Stimulated activated CD4-positive, alpha-beta T cell treated with anti-CD3 and anti-CD28 coated beads, Interleukin-1b, Interleukin-23, amount 100 ng/mL, for 48 hours (primary cell): ENCODE measurements at places on chromosomes 5 and 9.
A peak's percentile ranks its signal among the peaks of the same experiment; 100 is the strongest.

DNA sequence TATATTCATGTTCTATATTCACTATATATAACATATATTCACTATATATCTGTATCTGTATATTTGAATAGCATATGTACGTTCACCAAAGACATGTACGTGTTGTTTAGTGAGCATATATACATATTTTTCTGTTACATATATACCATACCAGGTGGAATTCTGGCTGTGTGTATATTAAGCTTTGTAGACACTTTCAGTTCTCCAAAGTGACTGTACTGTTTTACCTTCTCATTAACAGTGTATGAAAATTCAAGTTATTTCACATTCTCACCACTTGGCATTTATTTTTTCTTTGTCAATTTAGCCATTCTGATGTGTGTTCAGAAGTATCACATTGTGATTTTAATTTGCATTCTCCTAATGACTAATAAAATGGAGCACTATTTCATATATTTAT is 52.2 kb downstream of the DROSHA start:
- no peak for DNase-seq

DNA sequence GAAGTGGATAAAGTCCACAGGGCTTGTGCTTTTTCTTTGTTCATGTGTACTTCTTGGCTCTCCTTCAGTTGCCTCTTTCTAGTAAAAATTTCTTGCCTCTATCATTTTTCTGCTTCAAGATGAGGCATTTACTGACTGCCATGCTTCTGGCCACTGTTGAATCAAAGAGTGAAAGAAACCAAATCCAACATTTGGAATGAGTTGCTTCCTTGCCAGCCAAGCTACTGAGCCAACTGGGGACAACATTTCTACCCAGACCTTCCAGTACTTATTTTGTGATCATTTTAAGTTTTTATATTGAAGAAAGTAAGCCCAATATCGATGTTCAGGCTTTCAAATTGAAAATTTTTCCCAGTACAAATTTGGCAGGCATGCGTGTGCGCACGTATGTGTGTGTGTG is 73.2 kb downstream of the SNCAIP start:
- no peak for DNase-seq

- DNase-seq = peak; percentile 2
Measured at GRCh38 chr5:36242534-36243485, 1.1 kb upstream of the NADK2 start.

GRCh38 chr9:110994771-110995241 is 43.5 kb downstream of the LPAR1 start:
- no peak for DNase-seq

DNA sequence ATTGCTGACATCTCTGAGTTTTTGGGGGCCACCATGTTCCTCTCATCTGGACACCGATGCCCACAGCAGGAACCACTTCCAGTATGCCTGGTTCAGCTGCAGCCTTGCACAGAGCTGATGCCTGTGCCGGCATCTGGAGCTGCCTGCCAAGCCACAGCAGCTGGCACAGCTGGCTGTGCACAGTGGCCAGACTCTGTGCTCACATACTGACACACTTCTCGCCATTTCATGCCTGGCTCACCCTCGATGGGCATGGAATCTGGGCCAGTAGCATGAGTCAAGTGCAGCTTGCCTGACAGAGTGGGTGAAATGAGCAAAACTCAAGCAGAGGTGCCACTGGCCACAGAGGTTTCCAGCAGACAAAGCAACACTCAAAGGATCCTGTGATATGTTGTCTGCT is 863.4 kb downstream of the DNAH5 start:
- DNase-seq = no peak

- DNase-seq = no peak
Measured at GRCh38 chr5:178768371-178769260, 38.2 kb upstream of the ZNF354A start.

DNA sequence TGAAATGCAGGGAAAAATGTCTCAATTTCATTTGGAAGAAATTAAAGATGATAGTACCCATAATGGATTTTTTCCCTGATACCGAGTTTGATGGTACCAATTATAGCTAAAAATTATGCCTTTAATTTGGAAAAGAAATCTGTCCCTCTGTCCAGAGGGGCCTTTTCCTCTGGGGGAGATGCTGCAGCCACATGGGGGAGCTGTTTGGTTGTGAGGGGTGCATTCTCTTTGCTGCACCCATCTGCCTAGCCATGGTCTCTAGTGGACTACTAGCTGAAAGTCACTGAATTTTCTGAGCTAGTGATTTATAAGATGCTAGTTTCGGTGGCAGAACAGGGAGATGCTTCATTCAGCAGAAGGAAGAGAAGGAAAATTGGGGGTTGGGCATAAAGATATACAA is 9.6 kb downstream of the SEC61B start:
- peak; percentile 21 for DNase-seq

GRCh38 chr9:18061856-18062255 is 412.1 kb upstream of the ADAMTSL1 start:
- no peak for DNase-seq

DNA sequence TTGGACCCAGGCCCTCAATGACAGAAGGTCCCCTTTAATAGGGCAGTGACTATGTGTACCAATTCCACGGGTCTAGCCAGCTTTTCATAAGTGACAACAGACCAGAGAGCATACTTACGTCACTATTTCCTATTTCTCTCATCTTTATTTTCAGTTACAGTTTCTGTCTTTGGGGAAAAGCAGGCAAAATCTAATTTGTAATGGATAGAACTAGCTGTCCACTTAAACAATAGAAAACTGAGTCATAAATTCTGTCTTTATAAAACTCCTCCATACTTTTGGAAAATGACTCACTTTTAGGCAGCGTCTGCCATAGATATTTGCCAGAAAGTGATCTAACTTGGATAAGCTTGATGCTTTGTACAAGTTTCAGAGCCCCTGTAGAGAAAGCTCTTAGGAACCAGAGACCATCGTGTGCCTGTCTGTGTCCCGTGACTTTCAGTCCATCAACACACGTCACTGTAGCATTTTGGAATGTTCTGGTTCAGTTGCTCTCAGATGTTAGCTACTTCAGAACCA is 101.9 kb downstream of the F2RL2 start:
- no peak for DNase-seq

GRCh38 chr9:125525921-125526631 is 180.9 kb downstream of the MAPKAP1 start:
- no peak for DNase-seq

DNA sequence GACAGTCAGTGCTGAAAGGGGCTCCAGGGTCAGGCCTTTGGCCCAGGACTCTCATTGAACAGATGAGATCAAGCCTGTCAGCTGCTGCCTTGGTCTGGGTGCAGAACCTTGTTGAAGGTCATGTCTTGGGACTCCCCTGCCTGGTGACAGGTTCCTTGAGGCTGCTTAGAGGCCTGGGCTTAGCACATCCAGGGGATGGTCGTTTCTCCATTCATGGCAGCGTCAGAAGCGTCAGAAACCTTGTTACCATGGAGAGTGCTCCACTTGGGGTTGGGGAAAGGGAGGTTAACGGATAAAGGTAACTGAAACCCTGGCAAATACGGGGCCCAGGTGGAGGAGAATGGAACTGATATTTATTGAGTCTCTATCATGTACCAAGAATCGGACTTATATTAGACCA is 8.8 kb downstream of the ARPC5L start:
- DNase-seq = no peak

DNA sequence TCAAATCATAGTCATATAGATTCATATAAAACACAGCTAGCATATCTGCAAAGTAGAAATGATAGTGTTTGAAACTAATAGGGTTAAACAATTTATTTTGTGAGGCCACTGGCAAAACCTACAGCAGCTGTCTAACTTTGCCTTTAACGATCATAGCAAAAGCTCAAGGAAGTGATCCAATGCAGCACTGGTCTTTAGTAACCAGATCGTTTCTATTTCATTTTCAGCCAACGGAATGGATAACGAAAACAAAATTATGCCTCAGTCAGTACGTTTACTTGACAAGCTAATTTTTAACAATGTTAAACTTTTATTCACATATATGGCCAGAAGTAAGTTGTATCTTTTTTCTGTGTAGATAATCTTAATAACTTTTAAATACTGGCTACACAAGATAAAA is 17.7 kb downstream of the MLLT3 start:
- no peak for DNase-seq

GRCh38 chr5:93721511-93721910 is 19.9 kb downstream of the POU5F2 start:
- no peak for DNase-seq

- no peak for DNase-seq
Measured at GRCh38 chr5:58341476-58341875, 118.4 kb downstream of the PLK2 start.

DNA sequence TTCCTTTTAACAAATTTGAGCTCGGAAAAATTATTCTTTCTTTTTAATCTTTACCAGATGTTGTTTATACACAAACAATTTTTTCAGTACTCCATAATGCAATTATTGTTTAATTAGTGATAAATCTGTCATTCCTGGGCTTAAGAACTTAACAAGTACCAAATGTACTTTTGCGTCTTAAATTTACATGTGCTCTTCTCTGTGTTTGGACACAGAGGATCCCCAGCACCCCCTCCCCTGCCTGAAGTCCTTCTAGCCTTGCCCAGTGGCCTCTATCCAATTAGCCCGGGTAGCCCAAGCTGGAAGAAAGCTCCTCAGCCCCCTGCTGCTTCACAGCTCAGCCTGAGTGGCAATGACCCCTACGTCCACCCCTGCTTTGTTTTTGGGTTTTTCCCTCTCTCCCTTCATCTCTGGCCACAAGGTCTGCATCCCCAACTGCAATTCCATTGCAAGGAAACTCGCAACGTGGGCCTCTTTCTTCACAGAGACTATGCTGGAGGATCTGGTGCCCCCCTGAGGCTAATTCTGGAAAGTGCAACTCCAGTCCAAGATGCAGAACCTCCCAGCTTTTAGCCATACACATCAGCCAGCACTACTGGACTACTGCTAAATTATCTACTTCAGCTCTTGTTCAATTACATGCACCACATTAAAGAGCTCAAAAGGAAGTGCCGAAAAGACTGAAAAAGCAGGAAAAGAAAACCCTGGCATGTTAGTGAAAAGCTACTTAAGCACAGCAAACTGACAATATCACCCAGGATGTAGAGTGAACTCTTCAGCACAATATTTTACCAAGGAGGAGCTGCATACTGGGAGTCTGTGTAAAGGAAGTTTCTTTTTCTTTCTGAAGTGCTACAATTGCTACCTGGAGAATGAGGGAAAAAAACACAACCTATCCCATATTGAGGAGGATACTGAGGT is 186.2 kb downstream of the FANCC start:
- DNase-seq = peak; percentile 19

- no peak for DNase-seq
Measured at GRCh38 chr5:124599028-124599973, 147.1 kb downstream of the ZNF608 start.

DNA sequence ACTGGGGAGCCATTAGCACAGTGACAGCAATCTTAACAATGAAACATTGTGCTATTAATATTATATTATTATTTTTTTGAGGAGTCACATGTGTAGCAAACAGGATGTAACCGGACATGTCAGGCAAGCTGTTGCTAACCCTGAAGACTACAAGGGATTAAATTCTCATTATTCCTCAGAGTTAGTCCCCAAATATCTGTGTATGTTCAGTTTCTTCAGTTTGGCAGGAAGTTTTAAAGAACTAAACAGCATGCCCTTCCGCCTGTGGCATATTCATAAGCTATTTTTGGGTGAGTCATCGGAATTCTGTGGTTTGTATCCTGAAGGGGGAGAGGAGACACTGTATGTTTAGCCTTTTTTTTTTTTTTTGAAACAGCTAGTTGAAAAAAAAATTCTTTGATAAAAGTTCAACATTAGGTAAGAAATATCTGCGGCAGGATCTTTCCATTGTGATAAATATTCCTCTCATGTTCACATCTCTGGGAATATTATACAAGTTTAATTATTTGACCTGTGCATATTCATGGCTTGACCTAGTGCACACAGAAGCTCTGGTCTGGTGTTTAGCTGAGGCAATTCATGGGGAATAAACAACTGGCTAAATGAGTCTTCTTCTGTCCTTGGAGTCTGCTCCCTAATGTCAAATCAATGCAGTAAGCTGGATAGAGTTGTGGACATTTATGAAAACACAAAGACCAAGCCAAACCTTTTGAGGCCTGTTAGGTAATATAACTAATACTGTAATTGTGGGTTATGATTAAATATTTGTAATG is 202.7 kb upstream of the CDKN2B start:
- no peak for DNase-seq

- no peak for DNase-seq
Measured at GRCh38 chr9:85046475-85046874, 376.9 kb downstream of the NTRK2 start.

- DNase-seq = no peak
Measured at GRCh38 chr5:118862596-118862995, 125.8 kb downstream of the DTWD2 start.

- peak; percentile 17 for DNase-seq
Measured at GRCh38 chr9:100352201-100352726, 478 bp downstream of the TEX10 start.

GRCh38 chr5:181037365-181037861 is 2.7 kb upstream of the BTNL9 start:
- no peak for DNase-seq
